Breast epithelium (tissue), 4 donors: ENCODE measurements at places on chromosomes 7 and 10. TPM values are rescaled to one million over a fixed set of nuclear protein-coding genes. Genes with fewer than 3 reads are reported as not detected.

FGFBP3 gene
- 1.1 TPM for total RNA-seq

ST7 gene
- total RNA-seq, result 41.4 TPM

ELMO1 gene
- total RNA-seq, result 66.9 TPM

LAMB1 gene
- 300 TPM for total RNA-seq

SUN3 gene
- total RNA-seq, result not detected

DNA sequence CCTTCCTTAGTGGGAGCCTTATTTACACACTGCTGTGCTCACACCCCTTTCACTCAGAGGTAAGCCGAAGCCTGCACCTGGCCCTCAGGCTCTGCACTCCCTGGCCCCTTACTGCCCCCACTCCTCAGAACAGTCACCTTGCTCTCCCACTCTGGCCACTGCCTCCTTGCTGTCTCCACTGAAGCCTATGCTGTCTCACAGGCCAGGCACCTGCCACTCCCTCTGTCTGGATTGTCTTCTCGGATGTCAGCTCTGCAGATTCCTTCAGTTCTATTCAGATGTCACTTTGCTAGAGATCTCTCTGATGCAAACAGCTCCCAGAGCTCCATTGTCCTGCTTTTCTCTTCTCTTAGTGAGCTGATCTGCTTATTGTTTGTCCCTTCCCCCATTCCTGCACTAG, 390.7 kb downstream of the DPP6 start:
- H3K36me3 ChIP-seq, result no peaks in the 10 kb centered on the region
- H3K27me3 ChIP-seq, result no peaks in the 10 kb centered on the region
- DNase-seq, result no peak
- H3K4me3 ChIP-seq, result no peak overlapping the region

GRCh38 chr10:77500754-77501151, 136.9 kb downstream of the KCNMA1 start:
- H3K36me3 ChIP-seq, result no peaks in the 10 kb centered on the region
- no peak for DNase-seq
- H3K27me3 ChIP-seq, result no peaks in the 10 kb centered on the region
- no peak overlapping the region for H3K27ac ChIP-seq
- no peaks in the 10 kb centered on the region for H3K4me1 ChIP-seq
- H3K4me3 ChIP-seq, result no peak overlapping the region

DNA sequence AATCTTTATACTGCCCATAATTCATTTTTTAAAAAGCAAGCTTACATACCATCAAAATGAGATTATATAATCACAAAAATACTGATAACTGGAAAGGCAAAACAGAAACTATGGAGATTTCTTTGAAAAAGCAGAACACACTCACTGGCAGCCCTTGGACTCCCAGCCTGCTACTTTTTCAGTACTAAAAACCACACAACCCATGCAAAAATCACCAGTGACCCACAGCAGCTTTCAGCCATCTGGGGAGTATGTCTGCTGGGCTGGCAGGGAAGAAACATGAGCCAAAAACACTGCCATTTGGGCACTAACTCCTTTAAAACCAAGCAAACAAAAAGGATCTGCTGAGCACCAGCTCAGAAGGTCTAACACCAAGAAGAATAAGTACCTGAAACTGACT, 80.0 kb upstream of the DDC start:
- H3K4me3 ChIP-seq, result no peak overlapping the region
- no peak for DNase-seq
- H3K27ac ChIP-seq, result no peak overlapping the region
- no peaks in the 10 kb centered on the region for H3K27me3 ChIP-seq
- H3K4me1 ChIP-seq, result no peaks in the 10 kb centered on the region

GRCh38 chr7:82961240-82961639, 201.4 kb downstream of the PCLO start:
- no peak for DNase-seq
- H3K4me3 ChIP-seq, result no peak overlapping the region
- H3K27ac ChIP-seq, result no peak overlapping the region
- no peaks in the 10 kb centered on the region for H3K4me1 ChIP-seq
- H3K27me3 ChIP-seq, result no peaks in the 10 kb centered on the region
- no peaks in the 10 kb centered on the region for H3K36me3 ChIP-seq

DNA sequence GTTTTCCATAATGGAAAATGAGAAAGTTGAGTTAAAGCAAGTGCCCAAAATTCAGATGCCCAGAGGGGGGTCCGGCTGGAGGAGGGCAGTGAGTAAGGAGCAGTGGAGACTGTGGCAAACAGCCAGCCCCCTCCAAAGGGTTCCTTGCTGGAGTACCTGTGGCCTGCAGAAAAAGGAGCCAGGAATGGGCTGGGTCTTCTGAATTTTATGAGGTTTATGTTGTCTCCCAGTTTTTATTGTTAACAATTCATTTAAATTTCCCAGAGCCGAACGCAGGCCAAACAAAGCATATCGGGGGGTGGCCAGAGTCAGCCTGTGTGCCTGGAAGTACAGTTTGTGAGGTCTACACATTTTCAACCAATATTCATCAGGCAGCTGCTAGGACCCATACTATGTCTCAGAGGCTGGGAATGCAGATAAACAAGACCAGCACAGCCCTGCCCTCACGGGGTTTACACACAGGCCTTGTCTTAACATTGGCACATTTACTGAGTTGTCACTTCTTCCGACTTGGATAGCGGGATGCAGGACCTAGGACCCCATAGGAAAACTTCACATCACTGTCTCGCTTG, 12.9 kb upstream of the CSGALNACT2 start:
- no peak overlapping the region for H3K4me3 ChIP-seq
- no peaks in the 10 kb centered on the region for H3K27me3 ChIP-seq
- no peak overlapping the region for H3K27ac ChIP-seq
- no peaks in the 10 kb centered on the region for H3K36me3 ChIP-seq
